ENCODE measurements at places on chromosomes 4 and X.

GRCh38 chrX:19532709-19533108, 17.4 kb upstream of the MAP3K15 start:
- DNase-seq, result no peak

DNA sequence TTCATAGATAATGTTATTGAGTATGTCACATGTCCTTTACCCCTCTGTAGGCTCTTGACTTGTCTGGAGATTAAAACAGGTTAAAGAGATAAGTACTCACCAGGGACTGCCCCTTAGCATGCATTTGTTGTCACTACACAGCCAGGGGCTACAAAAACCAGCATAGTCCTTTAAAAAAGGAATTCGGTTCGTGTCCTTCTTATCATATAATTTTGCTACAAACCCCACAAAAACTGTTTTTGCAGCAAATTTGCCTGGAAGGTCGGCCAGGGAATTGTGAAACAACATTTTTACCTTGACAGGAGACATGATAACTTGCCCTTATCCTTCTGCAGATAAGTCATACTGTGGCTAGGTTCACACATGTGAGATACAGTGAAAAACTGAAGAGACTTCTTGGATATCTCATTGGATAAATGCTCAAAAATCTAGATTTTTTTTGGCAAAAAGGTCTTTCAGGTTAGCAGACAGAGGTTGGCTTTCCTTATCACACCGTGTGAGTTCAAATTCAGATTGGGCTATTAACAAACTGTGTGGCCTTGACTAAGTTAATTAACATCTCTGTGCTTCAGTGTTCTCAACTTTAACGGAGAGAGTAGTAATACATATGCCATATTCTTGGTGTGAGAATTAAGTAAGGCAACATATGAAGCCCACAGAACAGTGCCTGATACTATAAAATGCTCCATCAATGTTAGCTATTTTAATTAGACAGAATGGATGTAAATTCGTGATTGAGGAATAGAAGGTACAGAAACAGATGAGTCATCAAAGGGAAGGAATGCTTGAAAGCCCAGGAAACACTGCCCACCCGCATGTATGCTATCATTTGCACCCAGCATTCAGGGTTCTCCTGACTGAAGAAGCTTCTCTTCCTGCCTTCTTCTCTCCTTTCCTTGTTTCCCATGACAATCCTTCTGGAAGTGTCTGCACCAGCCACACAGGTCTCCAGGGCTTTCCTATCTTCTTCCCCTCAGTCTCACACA, 30.0 kb downstream of the FAM9C start:
- no peak for DNase-seq

DNA sequence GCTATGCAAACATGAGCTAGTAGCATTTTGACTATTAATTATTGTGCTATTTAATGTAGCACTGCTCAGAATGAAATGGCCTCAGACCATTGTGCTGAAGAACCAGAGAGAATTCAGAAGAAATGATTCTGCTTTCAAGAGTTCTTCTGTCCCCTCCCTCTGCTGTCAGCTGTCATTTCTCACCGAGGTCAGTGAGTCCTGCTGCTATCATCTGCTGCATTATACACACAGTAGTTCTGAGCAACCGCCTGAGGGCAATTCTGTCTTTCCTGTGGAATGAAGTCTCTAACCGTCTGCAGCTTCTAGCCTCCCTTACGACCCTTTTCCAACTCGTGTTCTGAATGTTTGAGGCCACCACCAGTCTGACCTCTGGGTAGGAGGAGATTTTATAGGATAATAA, 249.4 kb downstream of the HNRNPD start:
- no peak for DNase-seq

DNA sequence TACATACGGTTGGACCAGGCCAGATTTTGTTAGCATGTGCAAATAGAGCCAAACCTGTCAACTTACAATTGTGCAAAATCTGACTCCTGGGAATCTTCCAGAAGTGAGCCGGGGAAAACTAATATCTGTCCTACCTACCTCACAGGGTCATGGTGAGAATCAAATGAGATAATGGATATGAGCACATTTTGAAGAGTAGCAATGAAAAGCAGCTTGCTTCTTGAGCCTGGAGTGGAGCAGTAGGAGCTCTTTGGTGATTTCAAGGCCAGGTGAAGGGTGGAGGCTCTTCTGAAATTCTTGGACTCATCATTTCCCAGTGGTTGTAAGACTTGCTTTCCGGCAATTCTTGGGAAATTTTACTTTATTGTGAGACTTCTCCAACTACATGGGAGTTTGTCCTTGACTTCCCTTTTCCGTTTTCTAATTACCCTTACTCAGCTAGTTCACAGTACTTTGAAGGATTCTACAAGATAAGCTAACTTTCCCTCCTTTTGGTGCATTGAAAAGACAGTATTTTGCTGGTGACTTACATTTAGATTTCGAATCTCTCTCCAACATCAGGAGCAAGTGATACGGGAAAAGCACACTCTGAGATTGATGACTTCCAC, 12.2 kb downstream of the PLAC1 start:
- no peak for DNase-seq

GRCh38 chr4:163385466-163385865, 41.8 kb downstream of the NPY5R start:
- DNase-seq, result no peak

DNA sequence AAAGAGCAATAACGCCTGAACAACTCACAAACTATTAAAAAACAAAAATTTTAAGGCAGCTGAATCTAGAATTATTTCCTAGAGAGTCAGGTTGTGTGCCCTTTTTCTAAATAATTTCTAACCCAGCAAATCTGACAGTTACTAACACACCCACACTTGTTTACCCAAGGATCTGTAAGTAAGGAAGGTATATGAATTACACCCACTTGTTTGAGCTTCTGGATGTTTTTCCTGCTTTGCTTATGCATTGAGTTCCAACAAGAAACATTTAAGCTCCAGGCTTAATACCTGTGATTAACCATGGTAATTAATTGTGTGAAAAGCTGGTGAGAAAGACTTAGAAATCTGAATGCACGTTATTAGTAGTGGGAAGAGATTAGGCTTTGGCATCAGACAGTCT, 1.5 kb downstream of the NIPAL1 start:
- DNase-seq, result no peak

DNA sequence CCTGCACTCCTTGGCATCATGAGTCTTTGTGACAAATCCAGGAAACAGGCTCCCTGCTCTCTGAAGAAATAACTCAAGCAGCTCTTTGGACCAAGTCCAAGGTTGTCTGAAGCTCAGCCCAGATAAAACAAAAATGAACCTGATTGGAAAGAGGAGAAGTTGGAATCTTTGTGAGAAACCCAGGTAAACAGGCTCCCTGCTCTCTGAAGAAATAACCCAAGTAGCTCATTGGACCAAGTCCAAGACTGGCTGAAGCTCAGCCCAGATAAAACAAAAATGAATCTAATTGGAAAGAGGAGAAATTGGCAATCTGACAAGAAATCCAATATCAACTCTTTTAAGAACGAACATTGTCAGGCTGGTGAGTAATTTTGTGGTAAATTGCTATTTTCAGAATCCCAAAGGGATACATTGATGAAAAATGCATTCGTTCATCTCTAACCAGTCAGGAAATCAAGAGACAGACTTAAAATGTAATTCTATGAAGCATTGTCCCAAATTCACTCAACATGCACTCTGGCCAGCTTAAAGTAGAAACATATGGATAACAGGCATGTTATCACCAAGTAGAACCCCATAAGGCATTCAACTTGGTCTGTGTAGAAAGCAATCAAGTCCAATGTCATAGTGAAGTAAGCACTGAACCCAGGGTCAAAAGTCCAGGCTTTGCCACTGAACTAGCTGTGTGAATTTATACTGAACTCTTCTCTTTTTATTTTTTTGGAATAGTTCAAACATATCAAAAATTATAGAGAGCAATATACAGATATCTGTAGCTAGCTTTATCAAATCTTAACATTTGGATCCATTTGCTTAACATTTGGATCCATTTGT, 16.8 kb upstream of the NFXL1 start:
- no peak for DNase-seq

GRCh38 chrX:127128282-127128681, 308.8 kb downstream of the PRR32 start:
- no peak for DNase-seq
